ENCODE measurements at places on chromosomes 5 and 9. TPM values are rescaled to one million over a fixed set of nuclear protein-coding genes. Genes with fewer than 3 reads are reported as not detected.

The RRAGA gene
- total RNA-seq: 59.1 TPM

The APBA1 gene
- 12.1 TPM for total RNA-seq

The FABP6 gene
- total RNA-seq: not detected

The ARSI gene
- 0.30 TPM for total RNA-seq

The FOXD4 gene
- total RNA-seq: not detected

The TRIM36 gene
- total RNA-seq: 0.55 TPM

The JADE2 gene
- total RNA-seq: 47.6 TPM

The GFI1B gene
- not detected for total RNA-seq

The PCDHB15 gene
- 3.2 TPM for total RNA-seq

The NTMT1 gene
- total RNA-seq: 36.0 TPM

The ARHGEF28 gene
- 1.0 TPM for total RNA-seq

The TMOD1 gene
- total RNA-seq: 118 TPM

The BAAT gene
- total RNA-seq: 0.20 TPM

The CARTPT gene
- not detected for total RNA-seq

The GPX3 gene
- total RNA-seq: 2,480 TPM

The OR1L4 gene
- total RNA-seq: not detected

The MLANA gene
- not detected for total RNA-seq

The PCDHGB2 gene
- 5.2 TPM for total RNA-seq

The IFNA10 gene
- total RNA-seq: not detected

The FRMD3 gene
- total RNA-seq: 31.4 TPM

The ZDHHC12 gene
- total RNA-seq: 24.4 TPM

The SPIN1 gene
- 55.4 TPM for total RNA-seq

The DMRT3 gene
- total RNA-seq: not detected

The OGN gene
- 15.5 TPM for total RNA-seq

The TLX3 gene
- total RNA-seq: not detected

The RFX3 gene
- total RNA-seq: 2.2 TPM

The FOXD4L4 gene
- total RNA-seq: not detected

The FOXD4L6 gene
- not detected for total RNA-seq

The SLC6A18 gene
- total RNA-seq: not detected

The GABRB2 gene
- total RNA-seq: 0.37 TPM

The SLC34A1 gene
- not detected for total RNA-seq

The TNFSF15 gene
- not detected for total RNA-seq

The EIF4EBP3 gene
- 12.8 TPM for total RNA-seq

The NDUFB6 gene
- total RNA-seq: 70.1 TPM

The COL15A1 gene
- total RNA-seq: 38.2 TPM

The LECT2 gene
- total RNA-seq: not detected

The SMIM33 gene
- total RNA-seq: not detected

The ALDOB gene
- total RNA-seq: 0.85 TPM

The NME5 gene
- 1.0 TPM for total RNA-seq

The LRRC19 gene
- not detected for total RNA-seq

The NR4A3 gene
- 19.9 TPM for total RNA-seq

The DNAJC21 gene
- total RNA-seq: 50.8 TPM

The C7 gene
- total RNA-seq: 687 TPM

The CDC20B gene
- not detected for total RNA-seq

The SLC36A3 gene
- not detected for total RNA-seq
